ENCODE measurements at places on chromosomes 11 and 22.

GRCh38 chr22:22125579-22126468, 118.8 kb upstream of the VPREB1 start:
- DNase-seq, result no peak

- DNase-seq, result peak; percentile 49
These were observed 4.8 kb upstream of the ELFN2 start for GRCh38 chr22:37431801-37432707.

GRCh38 chr22:30649430-30650007, 13.9 kb downstream of the SLC35E4 start:
- peak; percentile 96 for DNase-seq

DNA sequence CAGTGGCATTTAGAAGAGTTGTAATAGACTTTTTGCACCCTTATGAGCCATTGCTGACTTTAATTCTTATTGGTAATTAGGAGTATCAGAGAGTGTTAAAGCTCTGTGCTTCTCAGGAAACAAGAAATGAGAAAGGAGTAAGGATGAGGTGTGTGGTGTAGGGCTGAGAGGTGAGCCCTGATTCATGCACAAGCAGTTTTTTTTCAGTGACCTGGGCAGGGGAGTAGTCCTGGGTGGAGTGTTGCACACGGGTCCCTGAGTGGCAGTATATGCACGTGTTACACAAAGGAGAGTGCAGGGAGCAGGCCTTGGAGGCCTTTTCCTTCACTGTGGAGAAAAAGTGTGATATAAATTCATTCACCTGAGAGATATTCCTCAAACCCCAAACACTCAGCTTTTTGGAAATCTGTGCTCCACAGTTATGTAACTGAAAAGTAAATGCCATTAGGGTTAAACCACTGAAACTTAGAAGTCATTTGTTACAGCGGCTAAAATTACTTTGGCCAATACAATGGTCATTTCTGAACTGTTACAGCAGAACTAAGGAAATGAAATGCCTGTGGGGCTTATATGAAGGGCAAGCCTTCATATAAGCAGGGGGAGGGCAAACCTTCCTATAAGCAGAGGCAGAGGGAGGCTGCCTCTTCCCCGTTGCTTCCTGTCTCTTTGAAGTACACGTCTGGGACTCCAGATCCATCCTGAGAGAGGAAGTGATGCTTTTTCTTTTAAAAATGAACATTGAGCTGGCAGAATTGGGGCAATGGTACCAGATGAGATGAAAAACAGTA, 62.6 kb upstream of the OLFML1 start:
- no peak for DNase-seq

DNA sequence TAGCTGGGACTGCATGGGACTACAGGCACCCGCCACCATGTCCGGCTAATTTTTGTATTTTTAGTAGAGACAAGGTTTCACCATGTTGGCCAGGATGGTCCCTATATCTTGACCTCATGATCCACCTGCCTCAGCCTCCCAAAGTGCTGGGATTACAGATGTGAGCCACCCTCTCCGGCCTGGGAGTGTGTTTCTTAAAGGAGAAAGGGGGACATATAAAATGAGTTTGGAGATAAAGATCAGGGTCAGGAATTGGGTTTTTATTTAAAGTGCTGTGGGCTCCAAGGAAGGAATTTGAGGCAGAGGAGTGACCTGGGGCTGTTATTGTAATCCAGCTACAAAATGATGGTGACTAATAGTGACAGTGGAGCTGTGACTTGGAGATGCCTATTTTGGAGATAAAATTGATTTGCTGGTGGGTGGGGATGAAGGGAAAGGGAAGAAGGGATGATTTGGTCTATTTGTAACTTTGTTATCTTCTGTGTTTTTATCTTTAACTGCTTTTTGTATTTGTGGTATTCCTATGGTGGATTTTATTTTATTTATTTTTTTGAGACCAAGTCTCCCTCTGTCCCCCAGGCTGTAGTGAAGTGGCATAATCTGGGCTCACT, 5.0 kb downstream of the CRKL start:
- no peak for DNase-seq

DNA sequence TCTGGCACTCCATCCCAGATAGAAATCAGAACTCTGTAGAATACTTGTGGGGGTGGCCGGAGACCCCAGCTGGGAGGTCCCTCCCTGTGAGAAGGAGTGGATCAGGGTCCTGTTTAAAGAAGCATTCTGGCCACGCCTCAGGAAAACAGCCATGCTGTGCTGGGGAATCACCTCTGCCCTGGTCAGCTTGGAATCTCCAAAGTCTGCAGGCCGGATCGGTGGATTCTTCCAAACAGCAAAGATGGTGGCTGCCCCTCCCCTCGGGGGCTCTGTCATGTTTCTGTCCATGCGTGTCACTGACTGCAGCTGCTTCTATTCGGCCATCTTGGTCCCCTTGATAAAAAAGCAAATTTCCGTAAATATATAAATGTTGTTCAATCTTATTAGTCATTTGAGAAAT, 365.9 kb downstream of the JRKL start:
- no peak for DNase-seq

DNA sequence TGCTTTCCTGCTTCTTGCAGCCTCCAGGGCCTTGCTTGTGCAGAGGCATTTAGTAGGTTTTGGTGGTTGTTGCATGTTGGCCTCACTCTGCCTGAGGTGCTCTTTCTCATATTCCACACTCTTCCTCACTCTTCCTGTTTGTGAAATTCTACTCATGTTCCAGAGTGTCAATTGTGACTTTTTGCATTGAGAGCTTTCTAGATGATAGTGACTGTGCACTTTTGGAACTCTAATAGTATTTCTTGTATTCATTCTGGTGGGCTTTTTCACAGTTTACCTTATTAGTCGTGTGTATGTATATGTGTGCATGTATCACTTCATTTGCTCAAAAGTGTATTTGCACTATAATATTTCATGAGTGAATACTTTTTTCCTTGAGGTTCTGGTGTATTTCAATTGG, 11.3 kb downstream of the HSD17B12 start:
- DNase-seq, result no peak

GRCh38 chr11:41044747-41045146, 414.7 kb downstream of the LRRC4C start:
- no peak for DNase-seq

DNA sequence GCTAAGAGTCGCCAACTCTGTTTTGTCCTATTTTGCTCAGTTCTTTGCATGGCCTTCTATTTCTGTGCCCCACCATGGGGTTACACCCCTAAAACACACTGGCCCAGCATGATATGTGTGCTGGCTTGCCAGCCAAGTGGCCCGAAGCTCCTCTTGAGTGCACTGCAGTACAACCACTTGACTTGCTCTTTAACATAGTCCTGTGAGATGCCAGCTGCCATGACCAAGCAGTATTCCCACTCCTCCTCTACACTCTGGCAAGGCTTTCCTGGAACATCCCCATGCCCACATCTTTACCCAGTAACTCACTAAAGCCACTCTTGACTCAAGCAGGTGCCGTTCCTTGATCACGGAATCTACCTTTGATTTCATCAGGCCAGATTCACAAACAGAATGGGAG, 102.9 kb upstream of the GAL start:
- DNase-seq, result no peak

- no peak for DNase-seq
These were observed 9.1 kb downstream of the SMTNL1 start for GRCh38 chr11:57546451-57546850.

- no peak for DNase-seq
These were observed 41.7 kb downstream of the TBX1 start for GRCh38 chr22:19802001-19802893.

DNA sequence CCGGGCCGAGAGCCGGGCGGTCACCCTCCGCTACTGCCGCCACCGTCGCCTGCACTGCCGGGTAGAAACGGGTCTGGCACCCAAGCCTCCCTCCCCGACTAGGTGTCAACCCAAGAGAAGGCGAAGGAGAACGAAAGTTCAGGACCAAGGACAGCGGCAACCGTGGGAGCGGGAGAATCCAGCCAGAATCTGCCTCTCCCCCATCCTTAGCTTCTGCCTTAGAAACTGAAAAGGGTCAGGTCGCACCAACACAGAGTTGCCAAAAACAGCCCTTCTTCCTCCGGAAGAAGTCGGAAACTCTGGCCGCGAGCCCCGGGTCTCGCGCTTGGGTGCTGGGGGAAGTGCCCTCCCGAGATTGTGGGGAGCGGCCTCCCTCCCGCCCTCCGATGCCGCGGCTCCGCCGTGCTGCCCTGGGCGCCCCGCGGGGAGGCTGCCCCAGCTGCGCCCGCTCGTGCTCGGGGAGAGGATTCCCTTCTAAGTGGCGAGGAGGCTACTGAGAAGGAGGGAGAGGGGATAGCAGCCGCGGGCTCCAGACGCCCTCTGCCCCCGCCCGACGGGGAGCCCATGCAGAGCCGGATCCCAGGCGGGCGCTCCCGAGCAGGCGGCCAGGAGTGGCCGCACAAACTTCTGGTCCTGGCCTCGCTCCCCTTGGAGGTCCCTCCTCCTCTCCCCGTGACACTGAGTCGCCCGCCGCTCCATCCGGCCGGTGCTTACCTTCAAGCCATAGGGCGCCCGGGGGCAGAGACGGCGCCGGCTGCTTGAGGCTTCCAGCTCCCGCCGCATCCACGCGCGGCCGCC, 637 bp downstream of the DRD2 start:
- no peak for DNase-seq

- DNase-seq, result peak; percentile 62
These were observed 35.1 kb downstream of the FLI1 start for GRCh38 chr11:128728767-128729587.

GRCh38 chr11:128767591-128768001, 73.7 kb downstream of the FLI1 start:
- no peak for DNase-seq

- DNase-seq, result no peak
These were observed 409 bp downstream of the SMC1B start for GRCh38 chr22:45413013-45413367.

DNA sequence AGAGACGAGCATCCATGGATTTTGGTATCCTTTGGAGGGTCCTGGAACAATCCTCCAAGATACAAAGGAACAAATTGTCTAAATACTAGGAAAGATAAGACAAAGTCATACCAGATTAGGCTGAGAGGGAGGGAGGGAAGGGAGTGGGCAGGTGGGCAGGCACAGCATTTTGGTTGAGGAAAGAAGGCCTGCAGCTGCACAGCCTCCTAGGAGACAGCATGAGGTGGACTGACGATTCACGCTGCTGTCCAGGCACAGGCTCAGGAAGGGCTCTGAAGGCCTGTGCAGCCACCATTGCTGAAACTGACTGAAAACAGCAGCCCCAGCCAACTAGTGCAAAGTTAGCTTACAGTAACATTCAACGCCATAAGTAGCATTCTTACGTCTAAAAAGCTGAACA, 64.7 kb downstream of the PACSIN2 start:
- no peak for DNase-seq

GRCh38 chr11:1881442-1882264, 10.0 kb downstream of the PRR33 start:
- no peak for DNase-seq

DNA sequence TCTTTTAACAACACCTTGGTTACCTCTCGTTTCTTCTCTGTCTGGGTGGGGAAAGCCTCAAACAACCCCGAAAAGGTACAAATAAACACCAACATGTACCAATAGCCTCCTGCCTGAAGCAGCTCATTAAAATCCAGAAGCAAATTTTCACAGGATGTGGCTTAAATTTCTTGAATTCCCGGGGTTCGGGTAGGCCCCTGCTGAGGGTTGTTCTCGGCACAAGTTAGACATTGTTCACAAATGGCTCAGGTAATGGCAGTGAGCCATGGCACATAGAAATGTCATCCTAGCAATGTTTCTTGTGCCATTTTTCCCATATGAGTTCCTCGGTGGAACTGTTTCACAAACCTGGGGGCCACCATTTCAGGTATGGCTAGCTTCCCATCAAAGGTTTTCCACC, 19.7 kb upstream of the GLYATL1 start:
- no peak for DNase-seq

GRCh38 chr11:100680070-100680469, 7.0 kb upstream of the ARHGAP42 start:
- no peak for DNase-seq

- peak; percentile 34 for DNase-seq
These were observed 18.2 kb downstream of the KCNQ1OT1 start for GRCh38 chr11:2681408-2682145.

- no peak for DNase-seq
These were observed 59.4 kb downstream of the PPFIBP2 start for GRCh38 chr11:7573193-7573557.

DNA sequence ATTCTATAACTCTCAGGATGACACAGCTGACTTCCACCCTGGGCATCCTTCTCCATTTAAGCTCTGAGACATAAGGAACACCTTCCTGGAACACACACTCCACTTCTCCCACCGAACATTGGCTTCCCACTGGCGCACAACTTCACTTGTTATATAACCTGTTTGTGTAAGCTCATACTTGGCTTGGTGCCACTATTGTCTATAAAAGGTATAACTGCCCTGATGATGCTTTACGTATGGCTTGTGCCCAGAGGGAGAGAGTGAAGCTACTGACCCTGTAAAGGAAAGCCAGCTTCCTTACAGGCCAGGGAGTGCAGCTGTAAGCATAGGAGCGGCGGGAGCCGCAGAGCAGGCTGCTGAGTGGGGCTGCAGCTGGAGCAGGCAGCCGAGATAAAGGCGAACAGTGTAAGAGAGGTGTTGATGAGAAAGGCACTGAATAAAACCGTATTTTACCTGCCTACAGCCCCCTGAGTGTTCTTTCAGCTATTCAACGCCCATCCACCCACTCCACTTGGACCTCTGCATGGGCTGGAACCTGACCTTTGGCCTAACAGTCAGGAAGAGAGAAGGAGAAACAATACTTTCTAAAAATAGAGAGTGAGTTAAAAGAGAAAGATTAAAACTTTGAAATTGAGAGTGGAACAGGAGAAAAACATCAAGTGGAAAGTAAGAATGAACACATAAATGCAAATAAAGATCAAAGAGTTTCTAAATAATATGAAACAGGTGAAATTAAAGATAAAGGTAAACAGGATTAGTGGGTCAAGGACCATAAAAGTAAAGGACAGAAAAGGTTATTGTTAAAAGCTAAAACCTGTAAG, 252.1 kb upstream of the ARHGAP42 start:
- DNase-seq, result no peak

DNA sequence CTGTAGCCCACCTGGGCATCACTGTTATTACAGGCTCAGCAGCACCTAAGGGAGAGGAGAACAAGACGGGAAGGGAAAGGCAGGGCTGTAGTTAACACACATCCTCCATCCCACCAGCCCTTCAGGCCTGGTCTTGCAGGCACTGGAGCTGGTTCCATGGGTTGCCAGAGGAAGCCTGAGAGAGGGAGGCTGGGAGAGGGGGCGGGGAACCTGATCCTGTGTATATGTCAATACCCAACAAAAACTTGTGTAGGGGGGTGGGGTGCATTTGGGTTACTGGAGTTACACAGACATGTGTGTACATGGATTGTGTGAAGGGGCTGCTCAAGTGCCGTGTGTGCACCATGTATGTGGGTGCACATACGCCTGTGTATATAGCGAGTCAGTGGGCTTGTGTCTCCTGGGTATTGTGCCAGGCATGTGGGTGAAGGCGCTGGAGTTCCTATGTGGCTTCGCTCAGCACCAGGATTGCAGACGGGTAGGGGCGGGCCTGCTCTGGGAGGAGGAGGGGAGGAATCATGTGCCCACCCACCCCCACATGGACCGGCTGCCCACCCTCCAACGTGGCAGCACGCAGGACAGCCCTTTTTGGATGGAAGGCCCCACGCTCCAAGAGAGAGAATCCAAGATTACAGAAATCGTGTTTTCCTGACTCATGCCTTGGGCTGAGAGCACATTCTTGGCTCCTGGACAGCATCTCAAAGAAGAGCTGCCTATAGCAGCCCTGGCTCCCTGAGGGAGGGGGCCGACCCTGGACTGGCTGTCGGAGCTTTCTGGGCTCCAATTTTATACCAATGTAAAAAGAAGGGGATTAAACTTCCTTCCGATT, 4.2 kb upstream of the SERPINH1 start:
- DNase-seq, result no peak
